PC-9 (cell line): ENCODE measurements at places on chromosomes 12 and 14. TPM values are rescaled to one million over a fixed set of nuclear protein-coding genes. Genes with fewer than 3 reads are reported as not detected.

The SOX5 gene
- total RNA-seq: not detected in 2 replicates

The COQ5 gene
- total RNA-seq: 30.4 and 32.2 TPM in 2 replicates

GRCh38 chr14:94175011-94175745 is 1.1 kb downstream of the PPP4R4 start:
- H3K36me3 ChIP-seq: no peaks in the 10 kb centered on the region
- H3K4me1 ChIP-seq: no peaks in the 10 kb centered on the region
- no peak for DNase-seq

- H3K36me3 ChIP-seq: no peaks in the 10 kb centered on the region
- H3K4me1 ChIP-seq: no peaks in the 10 kb centered on the region
- no peak overlapping the region for H3K27ac ChIP-seq
Observed at GRCh38 chr14:24965934-24966578, 83.9 kb downstream of the STXBP6 start.

DNA sequence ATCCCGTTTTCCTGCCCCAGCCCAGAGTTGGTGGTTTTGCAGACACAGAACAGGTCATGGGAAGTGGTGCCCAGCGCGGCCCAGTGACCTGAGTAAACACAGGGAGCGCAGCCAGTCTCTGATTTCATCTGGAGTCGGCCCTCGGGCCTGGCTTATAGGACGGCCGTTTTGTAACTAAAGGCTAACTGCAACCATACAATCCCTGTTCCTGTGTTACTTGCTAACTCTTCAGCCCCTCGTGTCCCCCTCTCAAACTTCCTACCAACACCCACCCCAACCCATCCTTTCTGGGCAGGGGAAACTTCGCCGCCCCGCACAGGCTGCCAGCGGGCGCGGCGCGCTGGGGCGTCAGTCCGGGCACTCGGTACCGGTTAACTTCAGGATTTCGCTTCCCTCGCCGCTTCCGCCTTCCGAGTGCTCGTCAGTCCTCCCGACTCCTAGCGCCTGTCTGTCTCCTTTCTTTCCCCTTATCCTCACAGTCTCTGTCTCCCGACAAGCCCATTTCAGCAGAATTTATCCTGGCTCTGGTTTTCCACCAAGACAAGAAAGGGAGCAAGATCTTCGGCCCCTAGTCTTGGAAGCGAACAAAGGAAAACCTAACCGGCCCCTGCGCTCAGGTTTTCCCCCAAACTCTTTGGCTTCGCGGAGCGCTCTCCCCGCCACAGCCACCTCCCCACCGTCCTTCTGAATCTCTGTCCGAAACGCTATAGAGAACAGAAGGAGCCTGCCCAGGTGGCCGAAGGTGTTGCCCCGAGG is 2.0 kb downstream of the SIX1 start:
- no peaks in the 10 kb centered on the region for H3K27me3 ChIP-seq
- peak overlapping the region; percentile 88 for H3K4me3 ChIP-seq
- peaks cover 3% of the 10 kb centered on the region; the same call in 1 of the 2 replicates for H3K36me3 ChIP-seq
- peaks cover 19% of the 10 kb centered on the region for H3K4me1 ChIP-seq
- DNase-seq: peak; percentile 53

- no peaks in the 10 kb centered on the region for H3K4me1 ChIP-seq
- H3K27ac ChIP-seq: no peak overlapping the region
- H3K4me3 ChIP-seq: no peak overlapping the region
- no peak for DNase-seq
- peaks cover 40% of the 10 kb centered on the region for H3K27me3 ChIP-seq
Observed at GRCh38 chr14:104939666-104940410, 15.2 kb downstream of the PLD4 start.

DNA sequence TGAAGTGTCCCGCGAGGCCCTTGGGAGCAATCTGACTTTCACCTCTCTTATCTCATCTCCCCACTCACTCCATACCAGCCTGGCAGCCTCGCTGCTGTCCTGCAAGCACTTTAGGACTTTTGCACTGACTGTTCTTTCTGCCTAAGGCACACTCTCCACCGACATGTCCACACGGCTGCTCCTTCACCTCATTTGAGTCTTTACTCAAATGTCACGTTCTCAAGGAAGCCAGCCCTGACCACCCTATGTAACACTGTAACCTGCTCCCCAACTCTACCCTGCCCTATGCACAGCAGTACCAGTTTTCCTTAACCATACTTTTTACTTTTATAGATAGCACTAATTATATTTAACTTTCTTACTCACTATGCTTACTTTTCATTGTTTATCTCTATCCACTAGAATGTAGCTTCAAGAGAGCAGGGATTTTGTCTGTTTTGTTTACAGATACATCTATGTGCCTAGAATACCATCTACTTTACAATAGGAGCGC is 32.0 kb downstream of the PRKD1 start:
- no peak overlapping the region for H3K27ac ChIP-seq
- no peaks in the 10 kb centered on the region for H3K27me3 ChIP-seq
- no peak for DNase-seq
- H3K36me3 ChIP-seq: no peaks in the 10 kb centered on the region
- H3K4me1 ChIP-seq: no peaks in the 10 kb centered on the region

GRCh38 chr12:12748044-12748443 is 30.9 kb downstream of the CDKN1B start:
- H3K4me1 ChIP-seq: peaks cover 24% of the 10 kb centered on the region
- no peaks in the 10 kb centered on the region for H3K36me3 ChIP-seq
- DNase-seq: no peak

DNA sequence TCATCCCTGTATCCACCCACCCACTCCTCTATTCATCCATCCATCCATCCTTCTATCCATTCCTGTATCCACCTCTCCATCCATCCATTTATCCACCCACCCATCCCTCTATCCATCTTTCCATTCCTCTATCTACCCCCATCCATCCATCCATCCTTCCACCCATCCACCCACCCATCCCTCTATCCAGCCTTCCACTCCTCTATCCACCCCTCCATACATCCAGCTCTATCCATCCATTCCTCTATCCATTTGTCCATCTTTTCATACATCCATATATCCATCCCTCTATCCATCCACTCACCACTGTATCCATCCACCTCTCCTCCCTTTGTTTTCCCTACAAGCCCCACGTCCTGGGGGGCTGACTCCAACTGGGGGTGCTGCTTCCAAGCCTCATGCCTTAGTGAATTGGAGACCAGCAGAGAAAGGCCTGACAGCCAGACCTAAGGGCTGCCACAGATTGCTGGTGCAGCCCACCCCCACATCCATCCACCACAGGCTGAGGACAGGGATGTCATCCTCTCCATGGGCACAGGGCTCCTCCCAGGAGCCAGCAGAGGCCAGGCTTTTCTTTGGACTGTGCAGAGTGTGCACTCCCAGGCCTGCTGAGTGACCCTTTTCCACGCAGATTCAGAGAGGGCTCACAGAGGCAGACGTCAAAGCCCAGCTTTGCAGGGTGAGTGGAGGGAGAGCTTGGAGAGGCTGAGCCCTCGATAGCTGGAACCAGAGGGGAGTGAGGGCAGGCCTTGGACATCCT is 18.9 kb upstream of the GPR132 start:
- no peaks in the 10 kb centered on the region for H3K36me3 ChIP-seq
- no peak overlapping the region for H3K4me3 ChIP-seq
- H3K4me1 ChIP-seq: peaks cover 19% of the 10 kb centered on the region
- no peak for DNase-seq
- no peaks in the 10 kb centered on the region for H3K27me3 ChIP-seq

DNA sequence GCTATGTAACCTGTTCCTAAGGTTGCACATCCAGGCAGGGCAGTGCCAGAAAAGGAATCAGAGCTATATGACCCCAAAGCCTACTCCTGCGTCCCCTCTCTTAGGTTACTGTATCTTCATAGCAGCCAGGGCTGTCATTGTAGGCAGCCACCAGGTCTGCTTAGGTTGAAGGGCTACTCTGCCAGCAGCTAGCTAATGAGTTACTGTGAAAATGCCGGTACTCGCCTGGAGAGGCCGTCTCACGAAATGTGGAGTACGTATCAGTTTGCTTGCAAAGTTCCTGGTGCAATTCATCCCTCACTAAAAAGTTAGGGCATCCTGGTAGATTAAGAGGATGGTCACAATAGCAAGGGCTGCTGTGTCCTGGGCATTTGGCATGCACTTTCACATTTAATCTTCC is 50.9 kb downstream of the RPH3A start:
- H3K27me3 ChIP-seq: peaks cover 19% of the 10 kb centered on the region
- H3K4me3 ChIP-seq: no peak overlapping the region
- H3K36me3 ChIP-seq: no peaks in the 10 kb centered on the region
- peaks cover 29% of the 10 kb centered on the region for H3K4me1 ChIP-seq
- no peak for DNase-seq
